ENCODE measurements at places on chromosomes 16 and 17.

DNA sequence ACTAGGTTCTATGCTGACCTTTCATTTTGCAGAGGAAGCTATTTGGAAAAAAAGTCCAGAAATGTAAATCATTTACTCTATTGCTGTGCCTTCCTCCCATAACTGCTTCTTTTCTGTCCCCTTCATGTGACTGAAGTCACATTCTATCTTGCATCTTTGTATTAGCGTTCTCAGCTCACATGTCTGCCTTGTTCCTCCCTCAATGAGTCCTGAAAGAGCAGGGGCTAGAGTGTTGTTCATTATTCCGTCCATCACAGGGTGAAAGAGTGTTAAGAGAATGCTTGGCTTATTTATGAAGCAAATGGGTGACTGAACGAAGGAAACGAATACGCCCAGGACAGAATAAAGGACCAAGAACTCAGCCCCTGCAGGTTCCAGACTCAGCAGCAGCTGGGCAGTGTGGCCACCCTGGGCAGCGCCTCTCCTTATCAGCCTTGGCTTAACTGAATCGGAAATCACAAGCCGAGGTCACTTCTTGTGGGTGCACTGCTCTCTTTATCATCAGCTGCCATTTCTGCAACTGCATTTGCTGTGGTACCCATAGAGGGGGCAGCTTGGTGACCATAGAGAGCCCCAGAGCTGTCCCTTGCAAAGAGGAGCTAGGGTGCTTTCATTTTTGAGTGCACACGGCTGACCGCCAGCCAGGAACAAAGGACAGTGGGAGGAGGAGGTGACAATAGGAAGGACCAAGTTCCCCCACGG, 1.8 kb upstream of the PIK3R6 start:
- no peak for DNase-seq

- no peak for DNase-seq
These were observed 1.2 kb downstream of the RPH3AL start for GRCh38 chr17:351449-351738.

GRCh38 chr17:6589266-6589946, 33.1 kb upstream of the PITPNM3 start:
- DNase-seq = no peak

GRCh38 chr16:74723256-74723655, 22.6 kb upstream of the MLKL start:
- DNase-seq = no peak

All from GM19239 (cell line).